T-cell (primary cell): ENCODE measurements at places on chromosomes 12 and 14.

- no peak overlapping the region for H3K27ac ChIP-seq
- H3K36me3 ChIP-seq: no peaks in the 10 kb centered on the region
- H3K4me1 ChIP-seq: peaks cover 5% of the 10 kb centered on the region
- no peak for DNase-seq
- H3K4me3 ChIP-seq: no peak overlapping the region
Observed at GRCh38 chr14:97802430-97803373, 1005.5 kb downstream of the VRK1 start.

DNA sequence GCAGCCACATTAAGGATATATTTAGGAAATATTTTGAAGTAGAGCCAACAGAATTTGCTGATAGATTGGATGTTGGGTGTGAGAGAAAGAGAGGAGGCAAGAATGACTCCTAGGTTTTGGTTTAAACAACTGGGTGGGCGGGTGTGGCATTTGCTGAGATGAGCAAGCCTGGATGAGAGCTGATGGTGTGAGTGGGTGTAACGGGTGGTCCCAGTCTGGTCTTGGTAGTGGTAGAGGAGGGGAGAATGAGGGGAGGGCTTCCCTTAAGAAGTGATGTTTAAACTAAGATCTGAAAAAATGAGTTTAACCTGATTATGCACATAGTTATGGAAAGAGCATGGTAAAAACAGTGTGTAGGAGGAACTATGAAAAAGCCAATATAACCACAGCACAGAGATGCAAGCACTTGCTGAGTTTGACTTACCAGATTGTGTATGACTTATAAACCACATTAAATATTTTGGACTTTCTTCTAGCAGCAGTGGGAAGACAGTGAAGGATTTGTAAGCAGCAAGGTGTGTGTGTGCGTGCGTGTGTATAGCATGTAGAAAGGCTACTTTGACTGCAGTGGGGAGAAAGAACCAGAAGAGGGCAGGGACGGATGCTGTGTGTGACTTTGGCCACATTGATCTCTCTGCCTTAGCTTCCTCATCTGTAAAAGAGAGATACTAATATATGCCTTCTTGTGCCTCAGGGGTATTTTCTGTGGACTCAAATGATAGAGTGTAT, 139.7 kb downstream of the PRIMA1 start:
- H3K4me3 ChIP-seq: no peak overlapping the region
- no peaks in the 10 kb centered on the region for H3K27me3 ChIP-seq
- no peaks in the 10 kb centered on the region for H3K4me1 ChIP-seq
- no peak overlapping the region for H3K27ac ChIP-seq
- no peaks in the 10 kb centered on the region for H3K36me3 ChIP-seq

GRCh38 chr14:78725086-78725485, 554.9 kb downstream of the NRXN3 start:
- no peaks in the 10 kb centered on the region for H3K4me1 ChIP-seq
- no peaks in the 10 kb centered on the region for H3K36me3 ChIP-seq
- DNase-seq: no peak

DNA sequence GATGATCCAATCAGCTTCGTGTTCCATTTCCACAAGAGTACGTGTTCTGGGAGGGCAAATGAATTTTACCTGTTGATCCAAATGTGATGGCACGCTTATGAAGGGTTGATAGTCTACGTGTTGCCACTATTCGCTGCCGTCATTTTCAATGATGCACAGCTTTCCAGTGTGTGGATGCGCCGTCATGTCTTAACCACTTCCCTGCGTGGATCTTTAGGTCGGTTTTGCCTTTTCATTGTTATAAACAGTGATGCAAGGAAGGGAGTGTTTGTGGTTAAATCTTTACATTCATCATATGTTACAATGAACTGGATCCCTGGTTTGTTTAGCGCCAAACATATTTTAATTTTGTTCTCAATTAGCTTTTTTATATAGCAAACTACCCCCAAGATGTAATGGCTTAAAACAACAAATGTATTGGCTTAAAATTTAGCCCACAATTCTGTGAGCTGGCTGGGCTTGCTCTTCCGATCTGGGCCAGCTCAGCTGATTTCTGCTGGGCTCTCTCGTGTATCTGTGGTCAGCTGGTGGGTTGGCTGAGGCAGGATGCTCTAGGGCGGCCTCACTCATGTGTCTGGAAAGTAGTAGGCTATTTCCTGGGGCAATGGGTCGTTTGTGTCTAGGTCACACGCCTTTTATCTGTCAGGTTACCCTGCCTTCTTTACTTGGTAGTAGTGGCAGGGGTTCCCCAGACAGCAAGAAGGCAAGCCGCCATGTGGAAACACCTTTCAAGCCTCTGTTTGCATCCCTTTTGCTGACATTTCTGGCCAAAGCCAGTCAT, 176.7 kb downstream of the CRADD start:
- no peak for DNase-seq
- H3K4me1 ChIP-seq: peaks cover 16% of the 10 kb centered on the region
- no peak overlapping the region for H3K27ac ChIP-seq
- H3K27me3 ChIP-seq: no peaks in the 10 kb centered on the region
- H3K4me3 ChIP-seq: no peak overlapping the region

- H3K27ac ChIP-seq: no peak overlapping the region
- no peak for DNase-seq
- no peaks in the 10 kb centered on the region for H3K4me1 ChIP-seq
- H3K36me3 ChIP-seq: no peaks in the 10 kb centered on the region
- no peak overlapping the region for H3K4me3 ChIP-seq
- no peaks in the 10 kb centered on the region for H3K27me3 ChIP-seq
Observed at GRCh38 chr14:65548878-65549277, 136.3 kb downstream of the FUT8 start.
